ENCODE measurements at places on chromosomes 4 and X. TPM values are rescaled to one million over a fixed set of nuclear protein-coding genes. Genes with fewer than 3 reads are reported as not detected.

- DNase-seq: no peak
Observed at GRCh38 chr4:48634688-48635308, 144.7 kb downstream of the ZAR1 start.

- DNase-seq: no peak
Observed at GRCh38 chrX:12052109-12052508, 86.2 kb upstream of the FRMPD4 start.

DNA sequence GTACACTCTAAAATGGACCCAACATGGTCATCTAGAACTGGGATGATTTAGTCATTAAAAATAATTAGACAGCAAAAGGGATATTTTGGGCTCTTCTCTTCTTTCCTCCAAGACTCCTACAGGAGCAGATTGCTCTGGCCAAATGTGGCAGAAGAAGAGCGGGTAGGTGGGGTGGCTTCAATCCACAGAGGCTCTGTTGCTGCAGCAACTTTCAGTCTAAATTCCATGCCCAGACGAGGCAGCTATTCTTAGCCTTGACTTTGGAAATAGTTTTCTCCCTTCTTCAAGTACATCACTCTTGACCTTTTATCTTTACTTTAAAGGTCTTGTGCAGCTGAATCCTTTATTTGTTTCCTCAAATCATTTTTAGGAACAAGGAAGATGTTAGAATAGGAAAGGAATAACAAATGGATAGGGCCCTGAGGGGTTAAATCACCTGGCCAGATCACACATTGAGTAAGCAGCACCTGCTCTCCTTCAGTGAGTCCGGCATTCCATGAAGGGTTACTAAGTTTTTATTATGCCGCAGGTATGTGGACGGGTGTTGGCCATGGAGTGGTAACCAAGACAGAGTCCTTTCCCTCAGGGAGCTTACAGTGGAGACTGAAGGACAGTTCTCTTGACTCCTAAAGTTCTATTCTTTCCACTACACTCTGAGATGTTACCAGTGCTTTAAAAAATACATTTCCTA, 19.3 kb upstream of the SORBS2 start:
- DNase-seq: no peak

- no peak for DNase-seq
Observed at GRCh38 chrX:56804867-56805266, 75.8 kb downstream of the NBDY start.

Gene CT45A2
- total RNA-seq: not detected

Gene AMBN
- total RNA-seq: not detected
